GM23338 (cell line): ENCODE measurements at places on chromosomes 7 and 10. TPM values are rescaled to one million over a fixed set of nuclear protein-coding genes. Genes with fewer than 3 reads are reported as not detected.

The SPDYE16 gene
- polyA plus RNA-seq = 0.55 and 1.1 TPM in 2 replicates

The ADAP1 gene
- 1.9 and 2.2 TPM in 2 replicates for polyA plus RNA-seq

The SPDYE9 gene
- polyA plus RNA-seq = 0.78 and 1.1 TPM in 2 replicates

The EVX1 gene
- not detected in 2 replicates for polyA plus RNA-seq

The BAIAP2L1 gene
- polyA plus RNA-seq = 23.8 and 24.1 TPM in 2 replicates

The DHTKD1 gene
- polyA plus RNA-seq = 18.0 and 20.2 TPM in 2 replicates
